ENCODE measurements at places on chromosomes 7 and 10.

GRCh38 chr7:15889507-15889906 lies 203.0 kb upstream of the MEOX2 start:
- no peak for DNase-seq

GRCh38 chr7:157463245-157463644 lies 126.4 kb downstream of the DNAJB6 start:
- no peak for DNase-seq

DNA sequence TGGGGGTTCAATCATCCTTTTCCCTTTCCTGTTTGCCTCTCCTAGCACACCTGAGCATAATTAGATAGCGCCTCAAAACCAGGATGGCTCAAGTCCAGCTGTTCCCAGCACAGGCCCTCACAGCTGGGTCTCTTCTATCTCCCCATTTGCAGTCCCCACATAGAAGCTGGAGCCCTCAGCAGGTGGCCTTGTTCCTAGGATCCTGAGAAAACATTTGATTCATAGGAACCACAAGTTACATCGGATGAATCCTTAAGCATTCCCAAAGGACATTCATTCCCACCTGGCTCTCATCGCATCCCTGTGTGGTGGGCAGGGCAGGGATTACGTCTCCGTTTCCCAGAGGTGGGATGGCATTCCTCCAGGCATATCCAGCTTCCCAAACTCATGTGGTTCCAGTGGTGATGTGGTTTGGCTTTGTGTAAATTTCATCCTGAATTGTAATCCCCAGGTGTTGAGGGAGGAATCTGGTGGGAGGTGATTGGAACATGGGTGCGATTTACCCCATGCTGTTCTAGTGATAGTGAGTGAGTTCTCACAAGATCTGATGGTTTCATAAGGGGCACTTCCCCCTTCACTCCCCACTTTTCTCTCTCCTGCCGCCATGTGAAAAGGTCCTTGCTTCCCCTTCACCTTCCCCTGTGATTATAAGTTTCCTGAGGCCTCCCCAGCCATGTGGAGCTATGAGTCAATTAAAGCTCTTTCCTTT lies 49.8 kb upstream of the LEP start:
- DNase-seq: no peak

GRCh38 chr10:3774814-3775695 lies 10.0 kb downstream of the KLF6 start:
- DNase-seq: no peak

GRCh38 chr10:72275351-72276012 lies 1.8 kb downstream of the DDIT4 start:
- DNase-seq: peak; percentile 46

DNA sequence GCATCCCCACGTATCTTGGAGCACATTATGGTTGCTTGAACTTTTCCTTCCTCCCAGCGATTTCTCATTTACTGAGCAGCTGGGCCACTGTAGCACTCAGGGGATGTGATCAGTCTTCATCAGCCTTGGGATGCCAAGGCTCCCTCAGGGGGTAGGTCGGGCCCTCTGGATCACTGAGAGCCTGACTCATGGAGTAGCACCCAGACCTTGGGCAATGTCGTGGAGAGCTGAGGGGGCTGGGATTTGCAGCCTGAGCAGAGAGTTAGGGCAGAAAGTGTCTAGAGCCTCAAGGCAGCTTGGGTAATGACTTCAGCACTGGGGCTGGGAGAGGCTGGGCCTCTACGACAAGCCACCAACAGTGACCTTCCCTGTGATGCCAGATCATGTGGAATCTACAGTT lies 86.5 kb upstream of the CXCL12 start:
- DNase-seq: no peak

- no peak for DNase-seq
Measured at GRCh38 chr10:69693886-69694285, 63.8 kb downstream of the FAM241B start.

DNA sequence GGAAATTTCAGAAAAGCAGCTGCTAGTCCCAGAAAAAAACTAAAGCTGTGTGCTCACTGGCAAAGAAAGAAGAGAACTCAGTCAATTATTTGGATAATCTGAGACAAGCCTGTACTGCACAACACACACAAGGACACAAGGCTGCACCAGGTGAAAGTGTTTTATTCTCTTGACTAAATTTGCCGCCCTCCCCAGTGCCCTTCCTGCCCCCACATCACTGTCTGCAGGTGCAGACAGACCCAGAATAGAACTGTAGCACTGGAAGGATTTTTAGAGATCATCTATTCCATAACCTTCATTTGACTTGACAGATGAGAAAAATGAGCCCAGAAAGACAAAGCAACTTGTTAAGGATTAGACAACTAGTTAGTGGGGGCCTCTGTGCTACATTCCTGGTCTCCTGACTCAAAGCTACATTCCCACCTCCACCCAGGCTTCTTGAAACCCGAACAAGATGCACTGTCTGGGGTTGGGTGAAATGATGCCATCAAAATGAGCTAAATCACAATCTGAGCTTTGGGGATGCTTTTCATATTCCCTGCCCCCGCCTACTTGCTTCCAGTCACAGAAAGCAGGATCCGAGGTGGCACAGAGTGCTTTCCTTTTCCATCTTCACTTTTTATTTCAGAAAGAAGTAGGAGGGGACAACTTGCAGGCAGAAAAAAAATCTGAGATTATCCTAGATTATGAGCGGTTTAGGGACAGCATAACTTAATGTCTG lies 5.2 kb upstream of the VAX1 start:
- no peak for DNase-seq

GRCh38 chr10:36506261-36506660 lies 619.1 kb upstream of the ANKRD30A start:
- no peak for DNase-seq

- no peak for DNase-seq
Measured at GRCh38 chr10:125003146-125003900, 61.4 kb downstream of the ZRANB1 start.

DNA sequence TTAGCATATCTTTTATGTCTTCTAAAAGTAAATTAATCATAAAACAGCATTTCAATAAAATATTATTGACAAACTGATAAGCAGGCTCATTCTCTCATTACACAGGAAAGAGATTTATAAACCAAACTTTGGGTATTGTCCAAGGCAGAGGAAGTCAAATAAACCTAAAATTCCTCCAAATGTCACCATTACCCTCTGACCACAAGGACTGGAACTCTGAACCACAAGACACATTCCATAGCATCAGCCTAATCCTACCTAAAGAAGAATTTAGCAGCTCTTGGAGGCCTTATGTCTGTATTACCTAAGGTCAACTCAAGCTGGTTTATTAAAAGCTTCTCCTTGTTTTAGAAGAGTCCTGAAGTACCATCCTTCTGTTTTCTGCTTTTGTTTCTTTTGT lies 82.4 kb upstream of the SLC13A1 start:
- DNase-seq: no peak

GRCh38 chr7:108146070-108146842 lies 16.1 kb upstream of the LAMB4 start:
- DNase-seq: peak; percentile 73

DNA sequence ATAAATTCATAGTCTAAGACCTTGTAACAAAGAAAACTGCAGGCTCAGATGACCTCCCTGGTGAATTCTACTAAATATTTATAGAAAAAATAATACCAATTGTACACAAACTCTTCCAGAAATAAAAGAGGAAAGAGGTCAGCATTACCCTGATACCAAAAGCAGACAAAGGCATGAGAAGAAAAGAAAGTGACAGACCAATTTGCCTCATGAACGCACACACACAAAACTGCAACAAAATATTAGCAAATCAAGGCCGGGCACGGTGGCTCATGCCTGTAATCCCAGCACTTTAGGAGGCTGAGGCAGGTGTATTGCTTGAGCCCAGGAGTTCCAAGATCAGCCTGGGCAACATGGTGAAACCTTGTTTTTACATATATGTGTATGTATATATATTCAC lies 12.7 kb upstream of the COMMD3 start:
- no peak for DNase-seq

- DNase-seq: no peak
Measured at GRCh38 chr7:89605362-89605761, 548.9 kb upstream of the STEAP1 start.

DNA sequence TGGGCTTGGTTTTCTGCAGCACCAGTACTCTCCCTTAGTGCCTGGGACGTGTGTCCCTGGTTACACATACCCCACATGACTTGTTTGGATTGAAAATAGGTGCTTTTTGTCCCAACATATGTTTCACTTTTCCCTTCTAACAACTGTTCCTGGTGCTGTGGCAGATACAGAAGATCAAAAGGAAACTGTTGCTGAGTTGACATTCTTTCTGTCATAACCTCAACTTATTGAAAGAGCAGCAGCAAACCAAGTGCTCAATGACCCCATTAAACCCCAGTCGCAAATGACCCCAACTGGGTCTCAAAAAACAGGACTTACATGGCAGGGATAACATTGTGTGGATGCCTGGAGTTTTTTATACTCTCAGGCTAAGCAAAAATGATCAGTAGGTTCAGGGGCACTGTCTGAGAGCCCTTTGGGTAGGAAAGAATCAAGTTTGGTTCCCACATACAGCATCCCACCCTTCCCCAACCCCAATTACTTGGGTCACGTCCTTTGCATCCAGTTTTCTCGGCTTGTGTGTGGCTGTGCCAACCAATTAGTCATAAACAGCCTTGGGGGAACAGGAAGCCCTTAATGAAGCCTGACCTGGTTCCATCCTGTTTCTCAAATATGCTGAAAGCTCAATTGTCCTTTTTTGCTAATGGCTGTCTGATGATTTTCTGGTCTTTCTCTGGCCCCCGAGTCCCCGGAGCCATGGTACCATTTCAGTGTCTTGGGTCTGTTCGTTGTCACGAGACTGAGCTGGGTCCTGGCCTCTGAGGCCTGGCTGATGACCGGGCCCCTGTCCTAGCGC lies 4.9 kb downstream of the HKDC1 start:
- no peak for DNase-seq

- no peak for DNase-seq
Measured at GRCh38 chr10:79234391-79235315, 112.6 kb upstream of the PPIF start.

- DNase-seq: peak; percentile 9
Measured at GRCh38 chr10:57579926-57580325, 687.8 kb downstream of the IPMK start.

GRCh38 chr7:131015657-131015958 lies 281.6 kb upstream of the KLF14 start:
- no peak for DNase-seq

DNA sequence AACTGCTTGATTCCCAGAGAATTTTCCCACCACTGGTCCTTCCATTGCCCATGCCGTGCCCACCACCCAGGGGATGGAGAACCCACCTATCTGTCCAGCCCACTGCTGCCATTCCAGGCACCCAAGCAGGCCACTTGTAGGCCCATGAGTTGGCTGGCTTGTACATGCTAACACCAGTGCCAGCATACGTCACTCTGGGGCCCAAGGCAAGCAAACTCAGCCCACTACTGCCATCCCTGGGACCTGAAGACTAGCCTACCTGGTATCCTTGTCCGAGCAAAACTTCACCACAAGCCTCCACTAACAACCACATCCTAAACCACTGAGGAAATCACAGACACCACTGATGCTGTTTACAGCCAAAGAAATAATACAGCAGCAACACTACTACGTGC lies 44.7 kb upstream of the CDK6 start:
- DNase-seq: no peak

- DNase-seq: no peak
Measured at GRCh38 chr7:135410543-135410942, 99.4 kb downstream of the CNOT4 start.

DNA sequence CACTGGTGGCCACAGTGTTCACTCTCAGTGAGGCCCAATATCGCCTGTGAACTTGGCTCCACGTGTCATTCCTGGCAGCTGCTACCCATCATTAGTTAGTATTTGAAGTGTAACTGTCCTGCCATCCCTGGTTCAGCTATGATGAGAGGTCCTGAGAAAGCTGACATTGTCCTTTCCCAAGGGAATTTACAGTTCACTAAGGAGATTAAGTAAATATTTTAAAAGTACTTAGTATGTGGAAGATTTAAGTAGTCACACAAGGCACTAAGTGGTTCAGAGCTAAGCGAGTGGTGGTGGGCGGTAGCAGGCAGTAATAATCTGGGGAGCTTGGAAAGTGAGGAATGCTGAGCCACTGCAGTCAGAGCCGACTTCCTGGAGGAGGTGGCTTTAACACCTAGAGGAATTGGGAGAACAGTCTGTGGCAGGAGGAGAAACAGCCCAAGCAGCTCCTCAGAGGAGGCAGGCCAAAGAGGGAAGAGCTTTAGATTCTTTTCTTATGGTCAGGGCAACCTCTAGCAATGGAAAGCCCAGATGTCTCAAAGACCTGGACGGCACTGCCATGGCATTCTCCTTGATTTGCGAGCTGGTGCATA lies 519.7 kb downstream of the LRMDA start:
- DNase-seq: no peak

- no peak for DNase-seq
Measured at GRCh38 chr7:11750191-11750590, 81.8 kb downstream of the THSD7A start.

DNA sequence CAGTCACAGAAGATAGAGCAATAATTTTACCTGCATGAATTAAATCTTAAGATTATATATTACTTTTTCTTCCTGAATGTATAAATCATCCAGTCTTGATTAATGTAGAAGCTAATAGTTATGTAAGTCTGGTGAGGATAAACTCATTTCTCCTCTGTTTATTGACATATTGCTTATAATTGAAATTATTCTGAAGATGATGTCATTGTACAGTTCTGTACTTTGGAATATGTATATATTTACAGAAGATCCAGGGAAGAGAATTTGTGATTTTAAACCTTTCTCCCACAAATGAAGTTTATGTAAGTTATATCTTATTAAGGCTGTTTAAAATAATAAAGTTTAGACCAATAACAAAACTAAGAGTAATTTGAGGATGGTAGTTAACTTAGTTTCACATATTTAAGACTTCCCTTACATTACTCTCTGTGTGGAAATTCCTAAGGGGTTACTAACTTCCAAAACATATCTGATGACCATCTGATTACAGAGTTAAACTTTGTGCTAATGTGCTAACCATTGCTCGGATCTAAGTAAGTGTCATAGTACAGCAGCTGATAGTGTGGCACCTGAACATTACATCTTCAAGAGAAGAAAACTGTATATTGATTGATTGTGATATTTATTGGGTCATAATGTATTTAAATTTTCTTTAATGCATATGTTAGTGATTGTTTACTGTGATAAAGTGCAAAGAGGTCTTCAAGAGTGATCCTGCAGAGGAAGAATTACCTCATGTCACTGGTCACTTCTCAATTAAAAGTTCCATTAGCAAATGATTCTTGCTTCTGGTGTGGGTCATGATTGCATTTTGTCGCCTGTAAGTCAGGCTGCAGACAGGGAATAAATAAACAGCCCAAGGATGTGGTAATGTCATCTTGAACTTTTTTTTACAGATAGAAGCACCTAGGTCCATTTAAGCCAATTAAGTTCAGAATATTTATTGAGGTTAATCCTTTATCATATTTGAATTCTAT lies 96.9 kb downstream of the UBE3C start:
- DNase-seq: no peak

GRCh38 chr10:88473989-88474883 lies 108.9 kb downstream of the RNLS start:
- peak; percentile 35 for DNase-seq

GRCh38 chr7:130024390-130024789 lies 26.8 kb downstream of the ZC3HC1 start:
- no peak for DNase-seq

GRCh38 chr7:77765481-77765880 lies 32.8 kb downstream of the TMEM60 start:
- DNase-seq: no peak

Data from mucosa of descending colon (tissue), 3 donors.